ENCODE measurements at places on chromosomes 11 and 22.

- no peak for DNase-seq
Measured at GRCh38 chr11:100777103-100777502, 90.0 kb downstream of the ARHGAP42 start.

DNA sequence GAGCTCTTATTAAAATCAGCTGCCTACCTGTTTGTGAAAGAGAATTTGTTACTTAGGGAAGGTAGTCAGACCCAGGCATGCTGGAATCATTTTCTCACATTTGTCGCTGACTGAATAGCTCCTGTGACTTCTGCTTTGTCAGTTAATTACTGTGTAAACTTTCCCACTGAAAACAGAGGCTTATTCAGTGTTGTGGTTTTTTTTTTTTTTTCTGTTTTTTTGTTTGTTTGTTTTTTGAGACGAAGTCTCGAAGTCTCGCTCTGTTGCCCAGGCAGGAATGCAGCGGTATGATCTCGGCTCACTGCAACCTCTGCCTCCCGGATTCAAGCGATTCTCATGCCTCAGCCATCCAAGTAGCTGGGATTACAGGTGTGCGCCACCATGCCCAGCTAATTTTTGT lies 5.6 kb upstream of the LDLRAD3 start:
- DNase-seq = no peak

- DNase-seq = no peak
Measured at GRCh38 chr11:103266167-103266831, 157.1 kb downstream of the DYNC2H1 start.

GRCh38 chr11:33687733-33688479 lies 12.7 kb downstream of the C11orf91 start:
- DNase-seq = peak; percentile 69

DNA sequence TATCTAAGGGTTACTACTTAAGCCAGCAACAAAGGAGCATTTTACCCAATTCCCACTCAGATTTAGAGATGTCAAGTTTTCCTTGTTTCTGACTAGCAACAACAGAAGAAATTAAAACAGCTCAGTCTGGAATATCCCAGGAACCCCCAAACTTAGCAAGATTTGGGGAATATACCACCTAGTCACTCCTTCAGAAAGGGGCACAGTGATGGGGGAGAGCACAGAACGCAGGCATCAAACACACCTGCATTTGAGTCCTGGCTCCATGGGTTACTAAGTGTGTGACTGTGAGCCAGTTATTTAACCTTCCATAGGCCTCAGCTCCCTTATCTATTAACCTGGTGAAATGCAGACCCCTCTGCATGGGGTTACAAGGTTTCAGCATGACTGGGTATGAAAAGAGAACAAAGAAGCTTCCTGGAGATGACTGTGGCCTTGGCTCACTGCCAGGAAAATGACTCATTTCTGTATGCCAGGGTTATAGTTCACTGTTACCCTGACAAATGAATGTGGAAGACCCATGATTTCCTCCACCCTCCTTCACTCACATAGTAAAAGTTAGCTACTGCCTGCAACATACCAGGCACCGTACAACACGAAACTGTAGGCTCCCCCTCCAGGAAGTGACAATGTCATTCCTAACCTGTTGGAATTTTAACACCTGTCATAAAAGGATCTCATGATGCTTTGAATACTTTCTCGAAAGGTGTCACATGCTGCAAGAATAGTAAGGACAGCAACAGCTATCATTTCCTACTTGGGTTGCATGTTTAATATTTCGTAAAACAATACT lies 79.6 kb downstream of the ME3 start:
- DNase-seq = no peak

DNA sequence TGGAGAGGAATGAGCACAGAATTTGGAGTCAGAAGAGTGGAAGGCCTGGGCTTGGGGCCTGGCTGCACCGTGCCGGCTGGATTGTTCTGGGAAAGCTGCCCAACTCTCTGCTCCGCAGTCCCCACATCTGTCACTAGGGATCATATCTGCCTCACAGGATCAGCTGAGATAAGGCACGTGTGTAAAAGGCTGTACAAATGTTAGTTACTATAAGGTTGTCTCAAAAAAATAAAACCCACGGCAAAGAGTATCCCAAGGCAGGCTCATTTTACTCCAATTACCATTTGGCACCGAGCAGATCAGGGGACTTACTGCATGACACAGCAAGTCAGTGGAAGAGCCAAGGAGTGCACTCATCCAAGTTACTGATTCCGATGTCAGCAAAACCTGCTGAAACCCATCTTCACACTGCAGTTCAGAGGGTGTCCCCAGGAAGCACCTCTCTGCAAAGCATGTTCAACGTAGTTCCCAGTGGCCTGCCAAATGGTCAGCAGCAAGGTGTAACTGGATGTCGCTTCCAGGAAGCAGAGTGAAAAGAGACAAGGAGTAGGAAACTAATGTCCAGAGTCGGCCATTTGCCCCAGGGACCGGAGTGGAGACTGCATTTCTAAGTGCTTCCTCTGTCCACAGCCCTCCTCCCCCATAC lies 18.1 kb upstream of the MRTFA start:
- peak; percentile 78 for DNase-seq
